Left ventricle myocardium inferior (tissue), 1 donor: ENCODE measurements at places on chromosomes 7 and 10.

DNA sequence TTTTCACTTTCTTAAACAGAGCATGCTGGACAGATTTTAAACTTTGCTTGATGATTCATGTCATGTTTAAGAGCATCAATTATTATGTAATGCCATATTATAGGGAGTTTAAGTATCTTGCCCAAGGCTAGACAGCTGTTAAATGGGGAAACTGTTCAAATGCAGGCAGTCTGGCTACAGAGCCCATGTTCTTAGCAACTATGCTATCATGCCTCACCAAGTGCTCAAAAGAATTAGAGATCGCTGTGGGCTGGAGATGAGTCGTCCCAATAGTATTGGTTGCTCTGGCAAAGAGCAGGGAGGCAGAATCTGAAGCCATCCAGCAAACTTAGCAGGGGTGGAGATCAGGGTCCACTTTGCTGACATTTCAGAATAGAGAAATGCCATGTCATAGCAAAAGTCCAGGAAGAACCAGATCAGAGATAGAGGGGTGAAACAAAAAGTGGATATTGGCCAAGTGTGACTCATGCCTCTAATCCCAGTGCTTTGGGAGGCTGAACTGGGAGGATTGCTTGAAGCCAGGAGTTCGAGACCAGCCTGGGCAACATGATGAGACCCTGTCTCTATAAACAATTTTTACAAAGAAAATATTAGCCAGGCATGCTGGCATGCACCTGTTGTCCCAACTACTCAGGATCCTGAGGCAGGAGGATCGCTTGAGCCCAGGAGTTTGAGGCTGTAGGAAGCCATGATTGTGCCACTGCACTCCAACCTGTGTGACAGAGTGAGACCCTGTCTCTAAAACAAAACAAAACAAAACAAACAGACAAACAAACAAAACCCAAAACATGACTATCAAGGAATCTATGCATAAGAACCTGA lies 57.8 kb downstream of the BAMBI start:
- DNase-seq: no peak

GRCh38 chr7:130960208-130960988 lies 226.4 kb upstream of the KLF14 start:
- DNase-seq: no peak

GRCh38 chr10:104417637-104418292 lies 64.1 kb downstream of the CFAP58 start:
- no peak for DNase-seq

- DNase-seq: peak; percentile 15
Observed at GRCh38 chr10:50152792-50153272, 85.1 kb downstream of the WASHC2A start.
